ENCODE measurements at places on chromosomes 11 and 22. TPM values are rescaled to one million over a fixed set of nuclear protein-coding genes. Genes with fewer than 3 reads are reported as not detected.

RFPL2 gene
- not detected for polyA plus RNA-seq

TSPAN18 gene
- 120 TPM for polyA plus RNA-seq

OR52I2 gene
- polyA plus RNA-seq, result not detected

APOBEC3G gene
- polyA plus RNA-seq, result 6.2 TPM

RNF215 gene
- polyA plus RNA-seq, result 5.7 TPM

LIN7C gene
- 7.6 TPM for polyA plus RNA-seq

SNRPD3 gene
- 109 TPM for polyA plus RNA-seq

WNT11 gene
- 2.9 TPM for polyA plus RNA-seq

ALDH3B2 gene
- not detected for polyA plus RNA-seq

OSBP2 gene
- 7.8 TPM for polyA plus RNA-seq

BTG4 gene
- not detected for polyA plus RNA-seq

IL18 gene
- 3.1 TPM for polyA plus RNA-seq

SCN4B gene
- polyA plus RNA-seq, result 9.0 TPM

FERMT3 gene
- polyA plus RNA-seq, result 5.2 TPM

XKR3 gene
- polyA plus RNA-seq, result not detected

YPEL4 gene
- 1.5 TPM for polyA plus RNA-seq

XPNPEP3 gene
- polyA plus RNA-seq, result 7.1 TPM

Measured in right cardiac atrium (tissue), 5 donors.